CD8-positive, alpha-beta memory T cell (primary cell): ENCODE measurements at places on chromosomes 11 and 22. TPM values are rescaled to one million over a fixed set of nuclear protein-coding genes. Genes with fewer than 3 reads are reported as not detected.
A peak's percentile ranks its signal among the peaks of the same experiment; 100 is the strongest.

PLAAT4 gene
- 20.5 TPM for total RNA-seq

- no peak overlapping the region for H3K4me3 ChIP-seq
- H3K27me3 ChIP-seq, result no peaks in the 10 kb centered on the region
- no peak overlapping the region for H3K27ac ChIP-seq
- no peak for DNase-seq
- H3K4me1 ChIP-seq, result no peaks in the 10 kb centered on the region
Measured at GRCh38 chr11:9341638-9342178, 27.3 kb upstream of the TMEM41B start.

MIOX gene
- not detected for total RNA-seq

- no peaks in the 10 kb centered on the region for H3K27me3 ChIP-seq
- no peaks in the 10 kb centered on the region for H3K4me1 ChIP-seq
- DNase-seq, result no peak
- no peak overlapping the region for H3K27ac ChIP-seq
- no peak overlapping the region for H3K4me3 ChIP-seq
Measured at GRCh38 chr11:128648711-128649110, 45.2 kb upstream of the FLI1 start.

DNA sequence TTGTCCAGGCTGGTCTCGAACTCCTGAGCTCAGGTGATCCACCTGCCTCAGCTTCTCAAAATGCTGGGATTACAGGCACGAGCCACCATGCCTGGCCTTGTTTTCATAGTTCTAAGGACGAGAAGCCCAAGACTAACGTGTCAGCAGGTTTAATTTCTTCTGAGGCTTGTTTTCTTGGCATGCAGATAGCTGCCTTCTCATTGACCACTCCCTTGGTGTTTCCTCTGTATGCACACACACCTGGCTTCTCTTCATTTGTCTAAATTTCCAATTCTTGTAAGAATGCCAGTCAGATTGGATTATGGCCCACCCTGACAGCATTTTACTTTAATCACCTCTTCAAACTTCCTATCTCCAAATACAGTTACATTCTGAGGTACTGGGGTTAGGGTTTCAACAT lies 72.5 kb upstream of the CTSC start:
- H3K4me3 ChIP-seq, result no peak overlapping the region
- peaks cover 22% of the 10 kb centered on the region for H3K4me1 ChIP-seq
- DNase-seq, result no peak

- H3K27me3 ChIP-seq, result no peaks in the 10 kb centered on the region
- H3K4me3 ChIP-seq, result no peak overlapping the region
Measured at GRCh38 chr22:24024354-24024753, 13.2 kb downstream of the CABIN1 start.

- H3K27ac ChIP-seq, result no peak overlapping the region
- peaks cover 6% of the 10 kb centered on the region for H3K4me1 ChIP-seq
- no peaks in the 10 kb centered on the region for H3K36me3 ChIP-seq
- no peak for DNase-seq
- H3K4me3 ChIP-seq, result no peak overlapping the region
Measured at GRCh38 chr11:134052988-134053945, 15.6 kb upstream of the JAM3 start.

ROBO4 gene
- not detected for total RNA-seq

GAS2 gene
- total RNA-seq, result 1.7 TPM

GALNT18 gene
- total RNA-seq, result 1.3 TPM

GRCh38 chr22:49999946-50000586 lies 12.5 kb downstream of the IL17REL start:
- no peaks in the 10 kb centered on the region for H3K27me3 ChIP-seq
- H3K4me1 ChIP-seq, result no peaks in the 10 kb centered on the region
- no peaks in the 10 kb centered on the region for H3K36me3 ChIP-seq
- DNase-seq, result no peak

GRCh38 chr11:95149651-95150364 lies 60.2 kb downstream of the ENDOD1 start:
- no peaks in the 10 kb centered on the region for H3K27me3 ChIP-seq
- no peak for DNase-seq
- no peaks in the 10 kb centered on the region for H3K36me3 ChIP-seq
- H3K4me3 ChIP-seq, result peak overlapping the region; percentile 68
- H3K4me1 ChIP-seq, result peaks cover 26% of the 10 kb centered on the region

GRCh38 chr11:272931-273198 lies 5.3 kb upstream of the NLRP6 start:
- H3K4me3 ChIP-seq, result no peak overlapping the region
- H3K27ac ChIP-seq, result no peak overlapping the region
- DNase-seq, result no peak
- H3K27me3 ChIP-seq, result no peaks in the 10 kb centered on the region
- peaks cover 21% of the 10 kb centered on the region for H3K4me1 ChIP-seq

DNA sequence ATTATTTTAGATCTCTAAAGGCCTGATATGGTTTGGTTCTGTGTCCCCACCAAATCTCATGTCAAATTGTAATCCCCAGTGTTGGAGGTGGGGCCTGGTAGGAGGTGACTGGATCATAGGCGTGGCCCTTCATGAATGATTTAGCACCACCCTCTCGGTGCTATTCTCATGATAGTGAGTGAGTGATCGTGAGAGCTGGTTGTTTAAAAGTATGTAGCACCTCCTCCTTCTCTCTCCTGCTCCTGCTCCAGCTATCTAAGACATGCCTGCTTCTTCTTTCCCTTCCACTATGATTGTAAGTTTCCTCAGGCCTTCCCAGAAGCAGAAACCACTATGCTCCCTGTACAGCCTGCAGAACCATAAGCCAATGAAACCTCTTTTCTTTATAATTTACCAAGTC lies 114.1 kb downstream of the SERGEF start:
- no peak overlapping the region for H3K27ac ChIP-seq
- no peak for DNase-seq
- H3K4me3 ChIP-seq, result no peak overlapping the region
- H3K27me3 ChIP-seq, result no peaks in the 10 kb centered on the region
- H3K36me3 ChIP-seq, result no peaks in the 10 kb centered on the region

GRCh38 chr11:101511065-101511464 lies 72.7 kb downstream of the TRPC6 start:
- H3K27ac ChIP-seq, result no peak overlapping the region
- DNase-seq, result no peak
- H3K4me3 ChIP-seq, result no peak overlapping the region
- H3K27me3 ChIP-seq, result no peaks in the 10 kb centered on the region
